Activated CD4-positive, CD25-positive, alpha-beta regulatory T cell (primary cell): ENCODE measurements at places on chromosomes 13 and 19.

DNA sequence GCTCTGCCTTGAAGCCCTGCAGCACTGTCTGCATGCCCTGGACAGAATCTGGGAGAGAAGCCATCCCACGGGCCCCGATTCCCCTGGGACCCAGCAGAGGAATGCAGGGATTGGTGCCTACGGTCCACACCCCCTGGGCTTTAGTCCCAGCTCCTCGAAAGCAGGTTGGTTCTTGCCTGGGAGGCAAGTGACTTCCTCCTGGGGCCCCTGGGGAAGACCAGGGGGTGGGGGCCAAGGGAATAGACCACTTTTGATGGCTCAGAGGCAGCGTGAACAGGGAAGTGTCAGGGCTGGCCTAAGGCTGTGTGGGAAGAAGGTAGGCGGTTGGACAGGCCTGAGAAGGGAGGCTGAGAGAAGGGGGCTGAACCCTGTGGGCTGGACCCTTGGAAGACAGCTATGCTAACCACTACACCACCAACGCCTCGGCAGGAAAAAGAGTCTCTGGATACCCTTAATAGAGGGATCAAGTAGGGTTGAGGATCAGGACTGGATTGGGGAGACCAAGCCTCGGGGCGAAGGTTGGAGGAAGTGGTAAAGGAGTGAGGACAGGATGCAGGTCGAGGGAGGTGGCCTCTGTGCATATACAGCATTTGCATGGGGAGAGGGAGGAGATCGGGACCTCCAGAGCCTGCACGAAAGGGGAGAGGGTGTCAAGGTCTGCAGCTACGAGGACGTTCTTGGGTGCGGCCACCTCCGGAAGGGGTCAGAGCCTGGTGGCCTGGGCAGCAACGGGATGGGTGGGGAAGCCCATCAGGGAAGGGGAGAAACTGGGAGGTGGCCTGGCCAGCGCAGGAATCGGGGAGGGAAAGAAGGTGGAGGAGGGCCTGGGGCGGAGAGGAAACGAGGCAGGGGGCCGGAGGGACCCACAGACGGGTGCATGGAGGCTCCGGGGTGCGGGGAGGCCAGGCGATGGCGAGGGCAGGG, 709 bp downstream of the DPP9 start:
- no peak for DNase-seq

GRCh38 chr13:74732736-74733385, 598.7 kb upstream of the KLF12 start:
- DNase-seq: no peak

DNA sequence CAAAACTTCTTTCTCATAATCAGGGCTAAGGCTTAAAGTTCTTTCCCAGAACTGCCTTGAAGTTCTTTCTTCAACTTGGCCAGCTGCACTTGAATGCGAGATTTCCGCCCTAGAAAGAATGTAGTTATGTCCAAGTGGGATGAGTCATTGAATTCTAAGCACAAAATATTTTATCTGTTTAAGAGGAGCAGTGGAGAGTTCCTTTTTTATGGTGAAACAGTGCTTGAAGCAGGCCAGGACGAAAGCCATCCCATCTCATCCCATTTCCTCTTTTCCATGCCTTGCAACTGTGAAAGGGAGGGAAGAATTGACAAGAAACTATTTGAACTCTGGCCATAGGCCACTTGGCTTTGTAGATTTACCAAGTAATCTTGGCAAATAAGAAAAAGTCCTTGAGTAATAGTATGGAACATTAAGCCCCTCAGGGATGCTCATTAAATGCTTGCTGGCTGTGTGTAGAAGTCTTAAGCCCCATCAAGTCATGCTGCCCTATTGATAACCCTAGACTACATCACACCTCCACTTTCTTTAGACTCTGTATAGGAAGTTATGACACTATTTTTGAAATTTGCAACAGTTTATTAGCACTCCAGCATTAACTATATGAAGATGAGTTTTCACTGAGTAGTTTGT, 174.5 kb downstream of the KCTD12 start:
- no peak for DNase-seq

- peak; percentile 52 for DNase-seq
Measured at GRCh38 chr19:4369888-4370260, 26.5 kb downstream of the MPND start.

DNA sequence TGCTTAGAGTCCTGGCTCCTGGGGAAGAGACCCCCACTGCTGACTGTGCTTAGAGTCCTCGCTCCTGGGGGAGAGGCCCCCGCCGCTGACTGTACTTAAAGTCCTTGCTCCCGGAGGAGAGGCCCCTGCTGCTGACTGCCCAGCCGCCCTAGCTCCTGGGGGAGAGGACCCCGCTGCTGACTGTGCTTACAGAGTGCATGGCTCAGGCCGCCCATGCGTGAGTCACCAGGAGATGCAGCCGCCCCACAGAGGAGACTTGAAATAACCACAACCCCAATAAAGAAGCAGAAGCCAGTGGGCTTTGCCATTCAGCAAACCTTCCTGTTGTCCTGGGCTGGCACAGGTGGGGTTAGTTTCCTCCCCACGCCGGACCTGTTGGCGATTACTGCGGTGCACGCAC, 79.2 kb upstream of the C13orf46 start:
- no peak for DNase-seq

DNA sequence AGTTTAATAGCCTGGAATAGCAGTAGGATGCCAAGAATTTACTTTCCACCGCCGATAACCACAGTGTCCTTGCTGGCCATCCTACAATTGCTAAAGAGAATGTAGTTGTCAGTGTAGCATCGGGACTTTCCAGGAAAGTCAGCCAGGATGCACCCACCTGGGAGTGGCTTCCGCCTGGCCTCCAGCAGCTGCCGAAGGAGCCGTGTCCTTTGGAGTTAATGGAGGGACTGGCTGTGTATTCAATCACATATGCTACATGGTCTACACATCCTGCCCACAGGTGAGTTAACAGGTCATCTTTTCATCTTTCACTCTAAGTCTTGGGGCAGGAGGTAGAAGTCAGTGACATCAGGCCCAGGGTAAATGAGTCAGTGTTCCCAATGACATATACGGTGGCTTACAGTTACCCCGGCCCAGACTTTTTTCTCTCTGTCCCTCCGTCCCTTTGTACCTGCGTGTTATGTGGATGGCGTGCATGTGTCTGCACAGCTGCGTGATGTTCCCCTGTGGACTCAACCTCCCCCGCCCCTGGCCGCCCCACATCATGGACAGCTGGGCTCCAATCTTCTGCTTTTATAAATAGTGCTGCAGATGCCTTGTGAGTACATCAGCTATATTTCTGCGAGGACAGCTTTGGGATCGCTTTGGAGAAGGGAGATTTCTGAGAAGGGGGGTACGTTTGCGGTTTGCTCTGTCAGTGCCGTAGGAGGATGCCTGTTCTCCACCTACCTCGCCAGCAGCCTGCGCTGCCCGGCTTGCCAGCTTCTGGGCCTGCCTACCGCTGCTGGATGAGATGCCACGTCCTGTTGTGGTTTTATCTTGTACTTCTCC, 63.1 kb downstream of the ATP11A start:
- DNase-seq: no peak

DNA sequence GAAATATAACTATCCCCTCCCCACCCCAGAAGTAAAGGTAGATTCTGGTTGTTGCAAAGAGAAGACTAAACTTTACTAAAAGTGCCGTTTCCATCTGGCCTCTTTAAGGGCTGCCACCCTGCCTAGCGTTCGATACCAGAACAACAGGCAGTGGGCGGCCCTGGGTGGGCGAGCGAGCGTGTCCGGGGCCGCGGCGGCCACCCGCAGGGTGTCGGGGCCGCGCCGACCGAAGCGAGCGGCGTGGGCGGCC, 2.6 kb downstream of the FGF9 start:
- no peak for DNase-seq

- DNase-seq: no peak
Measured at GRCh38 chr13:26459276-26460131, 98.0 kb upstream of the WASF3 start.

DNA sequence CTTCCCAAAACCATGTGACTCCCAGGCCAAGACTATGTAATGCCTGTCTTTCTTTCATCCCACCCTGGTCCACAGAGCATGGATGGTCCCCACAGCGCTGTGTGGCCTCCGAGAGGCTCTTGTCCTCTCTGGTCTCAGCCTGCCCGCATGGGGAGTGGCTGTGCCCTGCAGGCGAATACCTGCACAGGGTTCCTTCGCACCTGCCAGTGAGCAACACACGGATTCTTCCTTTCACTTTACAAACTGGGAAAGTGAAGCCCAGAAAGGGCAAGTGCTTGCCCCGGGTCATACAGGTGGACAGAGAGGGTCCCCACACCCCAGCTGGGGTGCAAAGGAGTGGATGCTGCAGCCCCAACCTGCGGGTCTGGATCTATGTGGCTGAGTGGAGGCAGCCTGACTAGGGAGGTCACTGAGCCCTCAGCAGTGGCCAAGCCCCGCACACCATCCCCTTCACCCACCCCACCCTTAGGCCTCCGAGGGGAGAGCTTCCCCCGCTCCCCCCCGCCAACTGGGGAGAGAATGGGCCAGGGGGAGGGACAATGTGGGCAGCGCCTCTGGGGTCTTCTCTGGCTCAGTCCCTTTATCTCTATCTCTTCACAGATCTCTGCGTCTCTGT, 747 bp upstream of the MARK4 start:
- no peak for DNase-seq

- DNase-seq: no peak
Measured at GRCh38 chr13:108226184-108226583, 8.0 kb downstream of the ABHD13 start.

DNA sequence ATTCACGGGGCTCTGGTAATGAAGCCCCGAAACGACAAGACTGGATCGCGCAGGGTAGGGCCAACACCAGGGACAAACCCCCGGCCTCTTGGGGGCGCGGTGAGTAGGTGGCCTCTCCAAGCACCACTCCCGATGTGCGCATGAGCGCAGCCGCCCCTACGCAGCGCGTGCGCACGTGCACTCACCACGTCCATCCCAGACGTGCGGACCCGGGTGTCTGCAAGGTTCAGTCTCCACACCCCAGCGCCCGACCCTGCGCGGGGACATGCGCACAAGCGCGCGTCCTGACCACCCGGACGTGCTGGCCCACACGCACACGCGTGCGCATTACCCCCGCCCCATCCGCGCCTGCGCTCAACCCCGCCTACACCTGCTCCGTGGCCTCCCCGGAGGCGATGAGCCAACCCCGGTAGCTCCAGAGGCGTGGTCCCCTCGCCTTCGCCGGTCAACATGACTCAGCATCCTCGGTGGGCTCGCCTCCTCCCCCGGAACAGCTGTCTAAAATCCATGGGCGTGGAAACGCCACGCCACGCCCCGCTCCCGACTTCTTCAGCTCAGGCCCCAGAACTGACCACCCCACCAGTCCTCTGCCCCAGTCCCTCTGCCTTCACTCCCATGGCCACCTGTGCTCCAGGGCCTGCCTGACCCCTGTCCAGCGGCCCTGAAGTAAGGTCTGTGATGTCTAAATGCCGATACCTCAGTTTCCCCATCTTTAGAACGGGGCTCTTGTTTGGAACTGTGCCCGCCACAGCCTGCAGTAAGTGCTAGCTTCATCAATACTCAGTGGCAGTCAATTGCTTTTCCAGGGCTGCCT, 5.6 kb upstream of the GPI start:
- DNase-seq: peak; percentile 95

DNA sequence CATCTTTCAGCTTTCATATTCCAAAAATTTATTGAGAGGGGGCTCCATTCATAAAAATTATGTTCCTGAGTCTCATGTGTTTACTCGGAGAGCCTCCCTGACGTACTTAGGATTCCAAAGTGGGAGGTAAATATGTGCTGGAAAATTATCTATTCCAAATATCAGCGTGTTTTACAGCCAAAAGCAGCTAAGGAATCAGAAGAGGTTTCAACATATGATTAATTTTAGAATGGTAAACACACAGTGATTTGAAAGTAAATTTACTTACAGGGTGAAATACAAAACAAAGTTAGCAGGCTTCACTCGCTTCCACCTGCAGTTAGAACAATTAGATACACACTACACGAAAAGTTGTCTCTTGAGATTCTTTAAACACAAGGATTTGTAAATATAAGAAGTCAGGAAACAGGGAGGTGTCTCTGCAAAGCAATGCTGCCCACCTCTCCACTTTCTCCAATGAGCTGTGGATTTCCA, 313.8 kb upstream of the NBEA start:
- no peak for DNase-seq

DNA sequence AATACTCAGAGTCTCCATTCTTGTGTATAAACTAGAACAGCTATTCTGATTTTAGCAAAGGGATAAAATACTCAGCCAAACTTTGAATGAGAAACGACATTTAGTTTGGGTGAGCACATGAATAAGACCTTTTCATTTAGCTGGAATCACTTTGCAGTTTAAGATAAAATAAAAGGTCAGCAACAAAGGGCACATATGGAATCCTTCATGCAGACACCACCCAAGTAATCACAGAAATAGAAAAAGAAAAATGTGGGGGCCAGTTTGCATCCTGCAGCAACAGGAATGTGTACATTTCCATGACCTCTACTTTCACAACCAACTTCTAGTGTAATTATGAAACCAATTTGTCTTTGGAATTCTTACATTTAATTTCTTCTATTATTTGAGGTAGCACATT, 1637.4 kb downstream of the PCDH9 start:
- DNase-seq: no peak

DNA sequence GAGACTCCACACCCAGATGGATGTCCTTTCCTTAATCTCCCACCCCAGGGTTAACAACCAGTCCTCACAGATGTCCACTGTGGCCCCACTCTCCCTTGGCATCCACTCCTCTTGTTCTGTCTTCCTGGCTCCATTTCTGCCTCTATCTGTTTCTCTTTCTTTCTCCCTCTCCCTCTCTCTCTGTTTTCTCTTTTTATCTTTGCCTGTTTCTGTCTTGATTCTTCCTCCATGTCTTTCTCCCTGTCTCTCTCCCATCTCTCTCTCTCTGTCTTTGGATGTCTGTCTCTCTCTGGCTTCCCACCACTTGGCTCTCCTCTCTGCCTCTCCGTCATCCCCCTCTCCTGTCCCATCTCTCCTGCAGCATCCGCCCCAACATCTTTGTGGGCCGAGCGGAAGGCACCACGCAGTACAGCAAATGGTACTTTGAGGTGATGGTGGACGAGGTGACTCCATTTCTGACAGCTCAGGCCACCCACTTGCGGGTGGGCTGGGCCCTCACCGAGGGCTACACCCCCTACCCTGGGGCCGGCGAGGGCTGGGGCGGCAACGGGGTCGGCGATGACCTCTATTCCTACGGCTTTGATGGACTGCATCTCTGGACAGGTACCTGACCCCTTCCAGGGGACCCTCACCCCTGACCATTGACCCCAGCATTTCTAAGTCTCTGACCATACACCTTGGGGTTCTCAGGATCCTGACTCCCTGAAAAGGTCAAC, 24.4 kb downstream of the RYR1 start:
- no peak for DNase-seq

GRCh38 chr13:94192431-94192975, 287.0 kb downstream of the DCT start:
- no peak for DNase-seq

GRCh38 chr19:39971380-39972035, 543 bp downstream of the PSMC4 start:
- no peak for DNase-seq

DNA sequence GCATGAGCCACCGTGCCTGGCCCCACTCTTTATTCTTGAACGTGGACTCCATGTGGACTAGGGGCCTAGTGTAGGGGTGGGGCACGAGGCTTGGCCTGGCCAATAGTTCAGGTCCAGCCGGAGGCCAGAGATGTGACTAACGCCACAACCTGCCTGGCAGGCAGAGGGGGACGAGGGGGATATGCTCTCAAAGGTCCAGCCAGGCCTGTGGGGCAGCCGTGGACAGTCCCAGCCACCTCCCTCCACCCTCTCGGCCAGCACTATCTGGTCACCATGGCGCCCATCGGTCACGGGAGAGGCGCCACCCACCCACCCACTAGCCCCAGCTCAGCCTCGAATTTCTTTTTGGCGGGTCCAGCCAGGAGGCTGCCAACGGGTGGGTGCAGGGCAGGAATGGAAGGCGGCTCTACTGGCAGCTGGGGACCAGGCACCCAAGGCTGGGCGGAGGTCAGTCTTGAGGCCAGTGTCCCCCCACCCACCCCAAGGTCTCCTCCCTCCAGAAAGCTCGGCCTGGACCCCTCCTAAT, 2.2 kb upstream of the CERS1 start:
- DNase-seq: no peak
